ENCODE measurements at places on chromosomes 2 and 18. TPM values are rescaled to one million over a fixed set of nuclear protein-coding genes. Genes with fewer than 3 reads are reported as not detected.

GRCh38 chr2:236335696-236336574 is 71.7 kb upstream of the ASB18 start:
- no peak for DNase-seq

DNA sequence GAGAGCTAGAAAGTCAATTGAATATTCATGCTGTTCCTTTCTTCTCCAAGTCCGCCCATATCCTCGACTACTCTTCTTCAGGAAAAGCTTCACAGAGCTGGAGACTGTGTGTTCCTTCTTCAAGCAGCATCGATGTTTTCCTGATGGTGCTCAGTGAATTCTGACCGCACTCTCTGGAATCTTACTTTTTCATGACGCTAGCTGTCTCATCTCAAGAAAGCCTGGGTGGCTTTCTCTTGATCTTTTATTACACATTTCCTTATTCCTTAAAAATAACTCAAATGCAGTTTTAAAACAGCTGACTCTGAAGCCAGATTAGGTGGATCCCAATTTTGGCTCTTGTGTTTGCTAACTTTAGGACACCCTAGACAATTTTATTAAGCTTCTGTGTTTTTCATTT is 1245.1 kb upstream of the LRRTM1 start:
- DNase-seq: no peak

- DNase-seq: no peak
Observed at GRCh38 chr2:201956361-201956760, 77.3 kb upstream of the FZD7 start.

DNA sequence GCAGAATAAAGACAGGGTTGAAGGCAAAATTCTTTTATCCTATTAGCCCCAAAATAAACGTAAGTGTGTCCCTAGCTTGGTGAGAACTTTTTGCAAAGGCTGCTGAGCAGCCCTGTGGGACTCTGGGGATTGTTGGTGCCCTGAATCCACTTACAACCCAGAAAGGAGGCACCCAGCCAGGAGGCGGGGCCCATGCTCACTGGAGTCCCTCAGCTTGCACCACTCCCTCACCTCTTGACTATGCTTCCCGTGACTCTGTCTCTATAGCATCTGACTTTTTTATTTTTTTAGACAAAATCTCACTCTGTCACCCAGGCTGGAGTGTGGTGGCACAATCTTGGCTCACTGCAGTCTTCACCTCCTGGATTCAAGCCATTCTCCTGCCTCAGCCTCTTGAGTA is 15.8 kb upstream of the COL6A3 start:
- peak; percentile 66 for DNase-seq

DNA sequence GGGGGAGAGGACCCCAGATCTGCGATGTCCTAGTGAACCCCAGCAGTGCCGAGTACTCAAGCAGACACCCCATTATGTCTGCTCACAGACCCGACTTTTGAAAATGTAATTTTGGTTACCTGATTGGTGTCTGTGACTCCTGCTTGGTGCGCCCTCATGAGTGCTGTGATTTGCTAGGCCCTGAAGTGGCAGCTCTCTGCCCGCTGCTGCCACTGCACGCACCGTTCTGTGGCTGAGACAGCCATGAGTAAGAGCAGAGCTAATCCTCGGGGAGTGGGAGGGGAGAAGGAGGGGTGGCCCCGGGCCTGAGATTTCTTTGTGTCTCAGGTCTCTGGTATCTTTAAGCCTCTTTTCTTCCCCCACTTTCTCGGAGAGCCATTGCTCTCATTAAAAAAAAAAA is 18.2 kb downstream of the FHOD3 start:
- DNase-seq: peak; percentile 67

Gene GREB1
- total RNA-seq: 3.4 TPM

DNA sequence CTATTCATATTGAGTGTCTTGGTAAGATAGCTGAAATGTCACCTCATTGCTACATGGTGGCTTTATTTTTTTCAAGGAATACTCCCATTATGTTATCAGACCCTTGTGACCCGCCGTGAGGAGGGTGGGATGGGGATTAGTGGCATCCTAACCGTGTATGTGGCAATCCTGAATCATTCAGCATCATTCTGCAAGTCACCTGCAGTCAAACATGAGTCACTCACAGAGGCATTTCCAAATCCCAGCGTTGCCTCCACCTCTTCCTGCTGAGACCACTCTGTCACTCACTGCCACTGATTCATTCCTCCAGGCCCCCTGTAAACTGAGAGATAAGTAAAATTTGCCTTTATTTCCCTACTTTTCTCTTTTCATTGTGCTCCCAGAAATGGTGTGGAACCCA is 307.4 kb upstream of the KLHL29 start:
- DNase-seq: no peak

- no peak for DNase-seq
Observed at GRCh38 chr2:216672466-216672865, 22.9 kb downstream of the IGFBP5 start.

Gene POTEI
- not detected for total RNA-seq

- peak; percentile 40 for DNase-seq
Observed at GRCh38 chr2:165573534-165574461, 104.3 kb downstream of the CSRNP3 start.

DNA sequence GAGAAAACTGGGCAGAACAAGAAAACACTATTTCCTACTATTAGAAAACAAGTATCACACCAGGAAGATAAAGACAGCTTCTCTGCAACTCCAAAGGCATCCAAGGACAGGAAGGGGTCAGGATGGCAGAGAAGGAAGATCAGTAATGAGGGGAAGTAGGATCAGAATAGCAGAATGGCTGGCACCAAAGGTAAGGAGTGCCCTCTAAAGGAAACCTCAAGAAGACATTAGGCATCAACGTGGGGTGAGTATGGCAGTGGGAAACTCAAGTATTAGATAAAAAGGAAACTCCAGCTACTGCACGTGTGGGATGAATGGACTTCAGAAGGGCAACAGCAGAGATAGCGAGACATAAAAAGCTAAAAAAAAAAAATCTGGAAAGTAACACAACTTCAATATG is 25.9 kb downstream of the HDLBP start:
- no peak for DNase-seq

DNA sequence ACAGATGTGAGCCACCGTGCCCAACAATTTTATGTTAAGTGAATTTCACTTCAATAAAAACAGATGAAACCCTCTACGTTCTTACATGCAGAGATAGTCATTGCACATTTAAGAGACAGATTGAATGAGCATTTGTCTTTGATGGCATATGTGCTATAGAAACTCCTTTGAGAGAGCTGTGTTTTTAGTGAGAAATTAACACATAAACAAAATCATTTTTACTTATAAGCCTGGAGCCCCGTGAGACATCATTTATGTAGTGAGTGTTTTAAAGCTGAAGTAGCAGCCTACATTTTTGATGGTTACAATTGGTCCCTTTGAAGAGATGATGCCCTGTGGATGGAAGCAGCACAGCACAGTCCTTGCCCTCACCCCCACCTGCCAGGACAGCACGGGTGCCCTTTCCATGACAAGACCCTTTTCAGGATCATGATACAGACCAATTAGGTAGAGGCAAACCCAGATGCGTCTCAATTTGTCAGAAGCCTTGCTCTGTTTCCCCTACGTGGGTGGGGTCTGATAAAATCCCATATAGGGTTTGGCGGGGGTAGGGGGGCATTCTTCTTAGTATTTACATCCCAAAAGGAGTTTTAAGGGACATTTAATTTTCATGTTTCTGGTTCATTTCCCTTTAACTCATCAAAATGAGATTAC is 237.1 kb downstream of the BCL2 start:
- DNase-seq: no peak

- no peak for DNase-seq
Observed at GRCh38 chr18:63592471-63592870, 5.3 kb downstream of the SERPINB13 start.

- DNase-seq: peak; percentile 58
Observed at GRCh38 chr18:48660346-48661228, 121.8 kb downstream of the CTIF start.

Gene POTEC
- 0.98 TPM for total RNA-seq

Gene MEP1B
- not detected for total RNA-seq

DNA sequence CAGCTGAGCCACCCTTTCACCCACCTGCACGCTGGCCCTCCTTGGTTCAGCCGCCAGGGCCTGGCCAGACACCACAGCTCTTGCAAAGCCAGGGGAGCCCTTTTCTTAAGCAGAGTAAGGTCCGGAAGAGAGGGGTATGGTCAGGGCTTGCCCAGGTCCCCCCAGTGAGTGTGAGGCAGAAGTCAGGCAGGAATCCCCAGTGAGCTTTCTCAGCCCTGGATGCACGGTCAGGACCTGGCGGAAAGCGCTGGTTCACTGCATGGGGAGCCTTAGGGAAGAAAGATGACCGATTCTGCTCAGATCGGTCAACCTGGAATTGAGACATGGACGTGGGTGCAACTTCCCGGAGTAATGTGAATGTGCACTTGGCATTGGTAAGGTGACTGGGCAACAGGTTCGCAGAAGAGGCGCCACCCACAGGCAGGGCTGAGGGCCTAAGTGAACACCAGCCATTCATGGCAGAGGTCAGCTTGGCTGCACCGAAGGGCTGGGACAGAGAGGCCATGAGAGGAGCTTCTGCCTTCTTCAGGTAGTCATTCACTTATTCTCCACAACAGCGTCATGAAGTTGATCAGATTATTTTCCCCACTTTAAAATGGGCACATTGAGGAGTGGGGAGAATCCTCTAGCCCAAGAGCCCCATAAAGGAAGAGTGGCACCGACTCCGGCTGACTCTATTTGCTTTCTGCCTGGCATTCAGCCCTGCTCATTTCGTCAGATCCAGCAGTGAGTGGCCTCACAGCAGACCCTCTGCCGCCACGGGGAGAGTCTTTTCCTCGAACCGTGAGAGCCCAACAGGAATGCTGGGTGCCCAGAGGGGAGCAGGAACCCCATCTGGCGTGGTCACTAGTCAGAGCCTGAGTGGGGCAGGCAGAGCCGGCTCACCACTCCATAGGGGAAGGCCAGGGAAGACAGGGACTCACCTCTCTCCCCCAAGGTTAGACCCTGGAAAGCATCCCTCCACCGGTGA is 35.8 kb downstream of the SCTR start:
- DNase-seq: no peak

DNA sequence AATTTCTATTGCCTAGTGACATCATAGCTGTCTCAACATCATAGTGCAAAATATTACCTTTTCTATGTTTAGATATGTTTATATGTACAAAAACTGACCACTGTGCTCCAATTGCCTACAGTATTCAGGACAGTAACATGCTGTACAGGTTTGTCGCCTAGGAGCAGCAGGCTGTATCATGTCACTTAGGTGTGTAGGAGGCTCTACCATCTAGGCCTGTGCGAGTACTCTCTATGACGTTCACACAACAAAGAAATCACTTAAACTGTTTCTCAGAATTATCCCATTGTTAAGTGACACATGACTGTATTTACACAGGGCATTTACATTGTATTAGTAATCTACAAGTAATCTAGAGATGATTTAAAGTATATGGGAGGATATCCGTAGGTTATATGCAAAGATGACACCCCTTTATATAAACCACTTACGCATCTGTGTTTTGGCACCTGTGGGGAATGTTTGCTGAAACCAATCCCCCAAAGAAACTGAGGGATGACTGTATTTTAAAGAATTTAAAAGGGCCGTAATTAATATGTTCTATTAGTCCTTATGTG is 24.7 kb downstream of the IL1R2 start:
- no peak for DNase-seq

- peak; percentile 93 for DNase-seq
Observed at GRCh38 chr2:134683561-134684112, 35.2 kb downstream of the TMEM163 start.

DNA sequence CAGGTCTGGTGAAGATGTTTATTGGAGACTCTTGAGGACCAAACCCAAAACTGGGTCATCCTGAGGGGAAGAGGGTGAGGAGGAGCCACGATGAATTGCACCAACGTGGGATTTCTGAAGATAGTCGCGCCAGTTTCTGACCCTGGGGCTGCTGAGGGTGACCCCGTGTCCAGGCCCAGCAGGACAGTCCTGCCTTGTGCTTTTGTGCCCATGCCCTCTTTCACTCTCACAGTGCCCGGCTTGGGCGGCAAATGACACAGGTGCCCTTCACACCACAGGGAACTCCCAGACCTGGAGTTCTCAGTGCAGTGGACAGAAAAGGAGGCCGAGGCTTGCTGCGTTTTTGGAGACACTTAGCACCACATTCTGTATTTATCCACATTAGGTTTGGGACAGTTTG is 15.5 kb upstream of the KIF1A start:
- DNase-seq: no peak

- peak; percentile 5 for DNase-seq
Observed at GRCh38 chr2:163465440-163465839, 270.4 kb downstream of the FIGN start.

GRCh38 chr18:27075828-27076227 is 109.3 kb downstream of the CHST9 start:
- no peak for DNase-seq

GRCh38 chr18:13252686-13253410 is 34.3 kb downstream of the LDLRAD4 start:
- DNase-seq: no peak

DNA sequence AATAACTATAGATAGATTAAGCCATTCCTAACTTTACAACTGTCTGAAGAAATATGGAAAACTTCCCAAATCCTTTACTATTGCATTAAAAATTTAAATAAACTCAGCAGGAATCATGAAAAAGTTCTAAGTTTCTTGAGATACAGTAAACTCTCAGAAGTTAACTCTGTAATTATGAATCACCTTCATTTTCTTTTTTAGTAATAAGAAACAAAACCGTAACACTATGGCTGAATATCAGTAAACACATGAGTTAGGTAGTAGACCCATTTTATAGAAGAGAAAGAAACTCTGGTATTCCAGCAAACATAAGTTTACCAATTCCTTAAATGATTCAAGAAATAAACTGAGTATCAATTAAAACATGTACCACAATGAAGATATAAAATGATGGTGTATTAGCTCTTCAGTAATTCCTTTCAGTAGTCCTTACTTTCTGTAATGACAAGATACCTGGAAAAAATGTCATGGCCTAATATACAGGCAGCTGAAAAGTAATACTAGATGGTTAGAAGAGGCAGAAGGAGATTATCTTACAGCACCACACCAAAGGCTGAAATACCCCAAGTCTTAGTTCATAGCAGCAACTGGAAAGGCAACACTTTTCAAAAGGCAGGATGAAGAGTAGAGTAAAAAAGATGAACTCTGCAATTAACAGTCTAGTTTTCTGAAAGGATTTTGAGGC is 11.5 kb downstream of the TRIP12 start:
- DNase-seq: no peak

GRCh38 chr18:76620321-76621170 is 125.5 kb upstream of the ZNF516 start:
- no peak for DNase-seq

DNA sequence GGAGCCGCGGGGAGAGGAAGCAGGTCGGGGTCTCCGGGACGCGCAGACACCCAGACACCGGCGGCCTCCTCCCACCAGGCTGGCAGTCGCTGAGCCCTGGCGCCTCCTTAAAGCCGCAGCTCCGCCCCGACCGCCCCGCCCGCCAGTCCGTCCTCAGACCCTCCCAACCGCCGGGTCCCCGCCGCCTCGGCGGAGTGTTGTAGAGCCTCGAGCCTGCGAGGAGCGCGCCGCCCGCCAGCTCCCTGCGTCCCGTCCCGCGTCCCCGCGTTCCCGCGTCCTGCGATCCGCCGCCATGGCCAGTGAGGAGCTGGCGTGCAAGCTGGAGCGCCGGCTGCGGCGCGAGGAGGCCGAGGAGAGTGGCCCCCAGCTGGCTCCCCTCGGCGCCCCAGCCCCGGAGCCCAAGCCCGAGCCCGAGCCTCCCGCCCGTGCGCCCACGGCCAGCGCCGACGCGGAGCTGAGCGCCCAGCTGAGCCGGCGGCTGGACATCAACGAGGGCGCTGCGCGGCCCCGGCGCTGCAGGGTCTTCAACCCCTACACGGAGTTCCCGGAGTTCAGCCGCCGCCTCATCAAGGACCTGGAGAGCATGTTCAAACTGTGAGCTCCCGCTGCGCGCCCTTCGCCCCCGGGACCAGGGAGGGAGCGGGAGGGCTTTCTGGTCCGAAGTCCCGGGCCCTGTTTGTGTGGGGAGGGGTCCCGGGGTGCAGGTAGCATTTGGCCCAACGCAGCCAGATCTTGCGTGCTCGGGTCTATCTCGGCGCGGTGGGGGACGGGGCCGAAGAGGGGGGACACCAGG is at the start of gene EFHD1:
Gene EFHD1, plus strand, starts transcription at position 192 of the 793 bp plus-strand sequence. Its CDS starts 101 bp downstream, at position 293.
- DNase-seq: peak; percentile 42

Measured in A172 (cell line).